ENCODE measurements at places on chromosomes 1 and 21. TPM values are rescaled to one million over a fixed set of nuclear protein-coding genes. Genes with fewer than 3 reads are reported as not detected.
A peak's percentile ranks its signal among the peaks of the same experiment; 100 is the strongest.

GRCh38 chr1:84870591-84870990 is 22.4 kb downstream of the LPAR3 start:
- DNase-seq: no peak
- H3K4me1 ChIP-seq: no peaks in the 10 kb centered on the region
- H3K4me3 ChIP-seq: no peak overlapping the region
- no peaks in the 10 kb centered on the region for H3K36me3 ChIP-seq

- H3K36me3 ChIP-seq: no peaks in the 10 kb centered on the region
- no peak overlapping the region for H3K4me3 ChIP-seq
- no peak for DNase-seq
- H3K27me3 ChIP-seq: no peaks in the 10 kb centered on the region
Observed at GRCh38 chr1:116997636-116998035, 3.9 kb upstream of the CD101 start.

- H3K4me3 ChIP-seq: peak overlapping the region; percentile 83
- peaks cover 23% of the 10 kb centered on the region for H3K4me1 ChIP-seq
- H3K27ac ChIP-seq: peak overlapping the region; percentile 96
- no peaks in the 10 kb centered on the region for H3K36me3 ChIP-seq
- DNase-seq: no peak
- no peaks in the 10 kb centered on the region for H3K27me3 ChIP-seq
Observed at GRCh38 chr1:167221126-167221737, 546 bp downstream of the POU2F1 start.

The LRRC7 gene
- not detected for total RNA-seq

The AADACL4 gene
- total RNA-seq: not detected

DNA sequence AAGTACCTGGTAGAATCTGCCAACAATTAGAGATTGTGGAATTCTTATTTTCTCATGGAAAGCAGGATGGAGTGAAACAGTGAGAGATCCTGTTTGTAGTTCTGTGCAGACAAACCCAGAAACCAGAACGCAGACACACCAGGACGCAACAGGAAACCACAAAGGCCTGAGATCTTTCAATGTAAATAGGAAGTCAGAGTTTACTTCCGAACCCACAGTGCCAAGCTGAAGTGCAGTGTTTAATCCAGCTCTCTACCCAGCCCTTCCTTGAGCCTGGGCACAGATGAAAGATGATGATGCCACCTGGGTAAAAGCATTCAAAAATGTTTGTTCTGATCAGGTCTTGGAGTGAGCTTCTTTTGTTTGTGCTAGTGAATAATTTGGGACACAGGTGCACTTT is 244.2 kb upstream of the HOOK1 start:
- peaks cover 25% of the 10 kb centered on the region for H3K4me1 ChIP-seq
- no peak overlapping the region for H3K4me3 ChIP-seq
- peak overlapping the region; percentile 40 for H3K27ac ChIP-seq
- H3K36me3 ChIP-seq: no peaks in the 10 kb centered on the region

The LENEP gene
- 2.0 TPM for total RNA-seq

The SEC16B gene
- 0.10 TPM for total RNA-seq

- no peaks in the 10 kb centered on the region for H3K27me3 ChIP-seq
- no peak overlapping the region for H3K4me3 ChIP-seq
- no peak for DNase-seq
- H3K4me1 ChIP-seq: no peaks in the 10 kb centered on the region
- H3K27ac ChIP-seq: no peak overlapping the region
Observed at GRCh38 chr1:76090283-76091203, 16.0 kb downstream of the ST6GALNAC3 start.

GRCh38 chr21:36825658-36826057 is 126.7 kb downstream of the SIM2 start:
- H3K27ac ChIP-seq: no peak overlapping the region
- no peaks in the 10 kb centered on the region for H3K36me3 ChIP-seq
- no peaks in the 10 kb centered on the region for H3K27me3 ChIP-seq
- no peaks in the 10 kb centered on the region for H3K4me1 ChIP-seq
- peak; percentile 4 for DNase-seq
- H3K4me3 ChIP-seq: no peak overlapping the region

- DNase-seq: no peak
- H3K27me3 ChIP-seq: peaks cover 4% of the 10 kb centered on the region
- H3K4me1 ChIP-seq: peaks cover 8% of the 10 kb centered on the region
- H3K36me3 ChIP-seq: no peaks in the 10 kb centered on the region
- H3K4me3 ChIP-seq: no peak overlapping the region
- H3K27ac ChIP-seq: no peak overlapping the region
Observed at GRCh38 chr1:192601567-192601966, 26.0 kb downstream of the RGS1 start.

- H3K4me3 ChIP-seq: no peak overlapping the region
- peaks cover 6% of the 10 kb centered on the region for H3K36me3 ChIP-seq
- H3K27ac ChIP-seq: no peak overlapping the region
- peaks cover 50% of the 10 kb centered on the region for H3K4me1 ChIP-seq
- H3K27me3 ChIP-seq: no peaks in the 10 kb centered on the region
- no peak for DNase-seq
Observed at GRCh38 chr1:222769971-222770620, 33.1 kb downstream of the FAM177B start.

Data from B cell (primary cell).